ENCODE measurements at places on chromosomes 11 and 22. TPM values are rescaled to one million over a fixed set of nuclear protein-coding genes. Genes with fewer than 3 reads are reported as not detected.
A peak's percentile ranks its signal among the peaks of the same experiment; 100 is the strongest.

The ACRV1 gene
- total RNA-seq = not detected

The XRRA1 gene
- total RNA-seq = 5.2 TPM

The PARVG gene
- 0.04 TPM for total RNA-seq

GRCh38 chr11:108115500-108116140, 5.7 kb upstream of the ACAT1 start:
- peak; percentile 69 for DNase-seq

GRCh38 chr11:65491163-65491465, 7.7 kb upstream of the MALAT1 start:
- peak; percentile 8 for DNase-seq

- no peak for DNase-seq
Measured at GRCh38 chr11:119864836-119865235, 135.8 kb upstream of the NECTIN1 start.

DNA sequence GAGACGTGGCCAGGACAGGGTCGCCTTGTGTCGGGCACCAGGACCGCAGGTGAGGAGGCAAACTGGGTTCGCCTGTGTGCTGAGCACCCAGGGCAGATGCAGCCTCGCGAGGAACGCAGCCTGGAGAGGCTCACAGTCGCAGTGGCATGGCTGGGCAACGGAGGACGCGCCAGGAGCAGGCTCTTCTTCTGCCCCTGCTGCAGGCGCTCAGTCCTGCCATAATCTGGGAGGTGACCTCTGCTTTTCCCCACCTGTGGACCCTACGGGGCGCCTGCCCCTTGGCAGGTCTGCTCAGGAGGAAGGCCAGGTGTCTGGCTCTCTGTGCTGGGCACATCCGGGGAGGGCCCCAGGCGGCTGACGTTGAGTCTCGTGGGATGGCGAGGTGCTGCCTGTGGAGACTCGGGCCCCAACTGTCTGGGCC, 1136.2 kb downstream of the BRD1 start:
- DNase-seq = no peak

- peak; percentile 69 for DNase-seq
Measured at GRCh38 chr11:35214792-35215193, 75.8 kb downstream of the CD44 start.

- DNase-seq = no peak
Measured at GRCh38 chr11:119346605-119347004, at the start of gene MFRP. Gene MFRP (minus strand): TSS chr11:119346705. CDS start chr11:119346513, 192 bp downstream.

DNA sequence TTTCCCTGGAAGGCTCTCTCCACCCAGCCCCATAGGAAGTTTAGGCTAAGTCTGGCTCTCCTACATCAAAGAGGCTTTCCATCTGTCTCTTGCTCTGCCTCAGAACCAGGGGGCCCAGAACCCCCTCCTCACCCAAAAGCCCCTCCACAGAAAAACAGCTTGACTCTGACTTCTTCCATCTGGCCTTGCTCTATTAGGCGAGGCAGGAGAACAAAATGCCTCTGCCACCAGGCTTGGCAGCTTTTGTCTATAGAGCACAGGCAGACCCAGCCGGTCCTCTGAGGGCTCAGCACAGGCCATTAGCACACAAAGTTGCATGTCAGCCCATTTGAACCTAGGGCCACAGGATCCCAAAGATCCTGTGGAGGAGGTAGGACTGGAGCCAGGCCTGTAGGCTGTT, 75.7 kb upstream of the SUSD2 start:
- DNase-seq = no peak

DNA sequence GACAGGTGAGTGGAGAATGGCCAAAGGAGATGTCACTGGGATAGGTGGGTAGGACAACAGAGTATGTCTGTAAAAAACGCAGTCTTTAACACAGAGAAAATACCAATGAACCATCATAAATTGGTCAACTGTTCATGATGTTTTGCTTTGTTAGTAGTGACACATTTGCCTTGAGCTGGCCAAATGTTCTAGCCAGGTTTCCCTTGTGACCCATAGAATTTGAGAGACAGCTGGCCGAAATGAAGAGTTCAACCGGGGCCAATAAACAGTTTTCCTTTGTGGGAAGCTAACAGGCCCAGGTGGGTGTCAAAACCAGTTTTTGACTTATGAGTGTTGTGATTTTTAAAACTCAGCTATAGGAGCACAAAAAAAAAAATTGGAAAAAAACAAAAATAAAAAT, 116.6 kb upstream of the BID start:
- no peak for DNase-seq

DNA sequence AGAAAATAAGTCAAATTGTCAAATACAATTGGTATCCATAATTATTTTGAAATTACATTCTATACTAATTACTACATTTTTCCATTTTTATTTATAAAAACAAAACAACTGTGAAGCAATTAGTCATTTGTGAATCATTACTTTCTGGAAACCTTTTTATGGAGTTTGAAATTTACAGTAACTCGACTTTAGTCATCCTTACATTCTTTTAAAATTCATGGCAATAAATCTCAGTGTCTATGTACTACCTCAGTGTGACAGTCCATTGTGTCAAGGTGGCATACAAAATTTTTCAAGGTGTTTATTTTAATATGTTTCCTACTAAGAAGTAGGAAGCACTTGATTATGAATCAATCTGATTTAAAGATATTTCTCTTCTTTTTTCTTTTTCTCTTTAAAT, 1949.4 kb upstream of the RAG2 start:
- no peak for DNase-seq

DNA sequence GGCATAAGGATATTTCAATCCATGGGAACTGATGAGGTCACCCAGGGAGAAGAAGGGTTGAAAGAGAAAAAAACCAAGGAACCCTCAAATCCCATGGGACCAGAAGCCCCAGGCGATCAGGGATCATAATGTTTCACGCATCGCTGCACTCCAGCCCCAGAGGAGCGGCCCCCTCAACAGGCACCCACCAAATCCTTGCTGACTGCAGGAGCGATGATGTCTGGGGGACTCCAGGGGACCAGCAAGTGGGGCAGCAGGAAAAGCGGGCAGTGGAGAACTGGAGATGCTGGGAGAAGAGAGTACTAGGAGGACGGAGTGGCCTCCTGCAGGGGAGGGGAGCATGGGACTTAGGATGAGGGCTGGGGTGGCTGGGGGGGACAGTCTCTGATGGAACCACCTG, 47.7 kb upstream of the LINC01488 start:
- DNase-seq = no peak

- DNase-seq = no peak
Measured at GRCh38 chr22:27299181-27300085, 502.1 kb downstream of the MN1 start.
